ENCODE measurements at places on chromosomes 1 and 21. TPM values are rescaled to one million over a fixed set of nuclear protein-coding genes. Genes with fewer than 3 reads are reported as not detected.

LCE7A gene
- not detected for total RNA-seq

AMY2A gene
- total RNA-seq, result not detected

F3 gene
- 50.8 TPM for total RNA-seq

DNA sequence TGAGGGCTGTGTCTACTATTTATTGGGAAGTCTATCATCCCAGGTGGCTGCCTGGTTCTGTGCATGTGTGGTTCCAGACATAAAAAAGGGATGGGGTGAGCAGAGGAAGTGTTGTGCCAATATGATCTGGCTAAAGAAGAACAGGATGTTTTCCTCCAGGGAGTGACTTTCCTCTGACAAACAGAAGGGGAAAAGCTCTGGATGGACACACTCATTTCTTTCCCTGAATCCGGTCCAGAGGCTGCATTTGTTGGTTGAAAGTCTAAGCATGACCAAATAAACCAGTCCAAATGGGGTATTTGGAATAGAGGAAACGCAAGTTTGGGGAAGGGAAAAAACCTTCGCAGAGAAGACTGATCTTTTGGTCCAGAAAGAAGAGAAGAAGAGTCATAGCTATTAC, 12.7 kb downstream of the GREM2 start:
- DNase-seq, result no peak

- DNase-seq, result no peak
These were observed 150.7 kb upstream of the COL6A1 start for GRCh38 chr21:45830720-45831366.

ADAMTS4 gene
- total RNA-seq, result 14.1 TPM

GRCh38 chr1:70153739-70154138, 51.6 kb downstream of the LRRC40 start:
- DNase-seq, result no peak

DNA sequence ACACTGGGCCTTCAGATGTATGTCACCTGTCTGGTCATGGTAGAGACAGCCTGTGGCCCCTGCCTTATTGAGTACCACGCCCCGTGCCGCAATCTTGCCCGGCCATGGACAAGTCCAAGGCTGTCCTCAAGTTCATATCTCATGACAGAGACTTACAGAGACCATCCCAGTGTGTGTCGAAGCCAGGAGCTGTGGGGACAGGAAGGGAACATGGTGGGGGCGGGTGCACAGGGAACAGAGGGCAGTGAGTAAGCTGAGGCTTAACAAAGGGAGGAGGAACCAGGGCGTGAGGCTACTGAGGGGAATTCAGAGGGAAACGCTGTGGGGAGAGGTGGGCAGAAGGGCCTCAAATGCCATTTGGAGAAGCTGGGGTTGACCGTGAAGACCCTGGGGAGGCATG, 75.8 kb downstream of the ALPL start:
- DNase-seq, result no peak

GRCh38 chr21:27426196-27426595, 459.3 kb upstream of the ADAMTS5 start:
- no peak for DNase-seq

PRDX1 gene
- 255 TPM for total RNA-seq

DNA sequence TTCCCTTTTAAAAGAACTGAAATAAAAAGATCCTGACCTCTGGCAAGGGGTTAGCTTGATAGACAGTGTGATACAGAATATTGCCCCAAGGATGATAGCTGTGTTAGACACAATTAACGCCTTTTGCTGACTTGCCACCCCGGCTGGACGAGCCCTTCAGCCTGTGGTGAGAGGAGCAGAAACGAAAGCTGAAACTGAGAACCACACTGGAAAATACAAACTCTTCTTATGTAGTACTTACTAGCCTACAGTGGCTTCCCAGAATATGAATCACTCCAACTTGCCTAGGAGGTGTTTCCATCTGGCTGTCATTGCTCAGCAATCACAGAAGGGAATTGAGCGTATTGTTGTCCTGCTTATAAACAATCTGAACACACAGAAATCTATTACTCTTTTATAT, 22.9 kb downstream of the SAMSN1 start:
- DNase-seq, result no peak

All from left ventricle myocardium inferior (tissue), 1 donor.